Stimulated activated CD8-positive, alpha-beta memory T cell treated with anti-CD3 and anti-CD28 coated beads, Interleukin-7, amount 100 ng/mL, for 1 hour (primary cell): ENCODE measurements at places on chromosomes 11 and 22.

DNA sequence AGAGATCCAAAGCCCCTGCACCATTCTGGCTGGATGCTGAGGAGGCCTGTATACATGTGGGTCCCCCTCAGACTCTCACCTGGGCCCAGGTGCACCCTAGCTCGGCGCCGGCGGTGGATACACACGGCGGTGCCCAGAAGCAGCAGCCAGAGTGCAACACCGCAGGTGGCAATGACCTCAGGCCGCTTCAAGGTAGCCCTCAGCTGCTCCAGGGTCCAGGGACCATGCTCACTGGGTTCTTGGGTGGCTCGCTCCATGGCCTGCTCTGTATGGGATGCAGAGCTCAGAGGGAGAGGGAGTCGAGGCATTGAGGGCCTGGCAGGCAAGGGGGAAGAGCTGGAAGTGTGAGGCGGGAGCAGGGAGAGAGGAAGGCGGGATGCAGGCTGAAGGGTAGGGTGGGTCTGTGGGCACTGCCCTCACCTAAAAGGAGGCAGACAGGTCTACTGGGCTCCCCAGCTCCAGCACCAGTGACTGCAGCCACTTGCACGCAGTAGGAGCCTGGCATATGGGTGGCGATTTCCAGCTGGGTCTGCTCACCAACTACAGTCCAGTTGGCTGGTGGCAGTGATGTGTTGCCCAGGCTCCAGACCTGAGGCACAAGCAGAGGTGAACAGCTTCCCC, 3.8 kb downstream of the ROBO4 start:
- DNase-seq = no peak

DNA sequence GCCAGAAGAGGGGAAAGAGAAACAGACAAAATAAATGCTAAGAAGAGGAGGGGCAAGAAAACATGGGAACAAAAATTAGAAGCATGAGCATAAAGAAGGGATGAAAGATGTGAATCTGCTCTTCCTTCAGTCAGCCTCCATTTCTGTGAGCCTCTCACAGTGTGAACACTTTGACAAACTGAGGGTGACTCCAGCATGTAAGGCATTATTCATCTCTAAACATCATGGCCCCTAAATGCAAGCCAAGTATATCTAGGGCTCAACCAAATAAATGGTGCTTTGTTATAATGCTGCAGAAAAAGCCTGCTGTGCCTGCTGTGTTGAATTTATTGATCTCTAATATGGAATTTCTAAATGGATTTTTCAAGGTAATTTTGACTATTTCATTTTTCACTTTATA, 281.3 kb downstream of the TTC28 start:
- no peak for DNase-seq

- no peak for DNase-seq
Measured at GRCh38 chr11:92861634-92862033, 107.8 kb upstream of the MTNR1B start.

- peak; percentile 27 for DNase-seq
Measured at GRCh38 chr11:62171261-62171723, 18.7 kb upstream of the SCGB1D1 start.

DNA sequence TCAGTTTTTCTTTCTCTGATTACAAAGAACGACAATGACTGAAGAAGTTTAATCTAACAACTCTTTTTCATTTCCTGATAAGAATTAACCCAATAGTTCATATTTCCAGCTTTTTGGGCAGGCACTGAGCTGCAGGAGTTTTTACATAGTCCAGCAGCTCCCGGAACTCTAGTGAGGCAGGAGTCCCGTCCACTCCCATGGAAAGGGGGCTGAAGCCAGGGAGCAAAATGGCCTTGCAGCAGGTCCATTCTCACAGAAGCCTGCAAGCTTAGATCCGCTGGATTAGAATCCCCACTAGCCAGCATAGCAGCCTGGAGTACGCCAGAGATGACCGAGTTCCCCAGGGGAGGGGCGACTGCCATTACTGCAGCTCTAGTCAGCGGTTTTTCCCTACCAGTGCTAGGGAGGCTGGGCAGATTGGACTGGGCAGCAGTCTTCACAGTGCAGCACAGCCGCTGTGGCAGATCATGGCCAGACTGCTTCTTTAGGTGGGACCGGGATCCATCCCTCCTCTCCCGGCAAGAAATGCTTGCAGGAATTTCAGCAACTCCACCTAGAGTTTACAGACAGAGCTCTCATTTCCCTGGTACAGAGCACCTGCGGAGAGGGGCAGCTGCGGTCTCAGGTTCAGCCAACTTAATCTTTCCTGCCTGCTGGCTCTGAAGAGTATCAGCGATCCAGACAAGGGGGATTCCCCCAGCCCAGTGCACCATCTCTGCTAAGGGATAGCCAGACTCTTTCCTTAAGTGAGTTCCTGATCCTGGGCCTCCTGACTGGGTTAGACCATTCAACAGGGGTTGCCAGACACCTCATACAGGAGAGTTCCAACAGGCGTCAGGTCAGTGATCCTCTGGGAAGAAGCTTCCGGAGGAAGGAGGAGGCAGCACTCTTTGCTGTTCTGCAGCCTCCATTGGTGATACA, 742 bp upstream of the CASP4 start:
- DNase-seq = no peak

- no peak for DNase-seq
Measured at GRCh38 chr22:37996079-37996478, 11.7 kb upstream of the SOX10 start.

DNA sequence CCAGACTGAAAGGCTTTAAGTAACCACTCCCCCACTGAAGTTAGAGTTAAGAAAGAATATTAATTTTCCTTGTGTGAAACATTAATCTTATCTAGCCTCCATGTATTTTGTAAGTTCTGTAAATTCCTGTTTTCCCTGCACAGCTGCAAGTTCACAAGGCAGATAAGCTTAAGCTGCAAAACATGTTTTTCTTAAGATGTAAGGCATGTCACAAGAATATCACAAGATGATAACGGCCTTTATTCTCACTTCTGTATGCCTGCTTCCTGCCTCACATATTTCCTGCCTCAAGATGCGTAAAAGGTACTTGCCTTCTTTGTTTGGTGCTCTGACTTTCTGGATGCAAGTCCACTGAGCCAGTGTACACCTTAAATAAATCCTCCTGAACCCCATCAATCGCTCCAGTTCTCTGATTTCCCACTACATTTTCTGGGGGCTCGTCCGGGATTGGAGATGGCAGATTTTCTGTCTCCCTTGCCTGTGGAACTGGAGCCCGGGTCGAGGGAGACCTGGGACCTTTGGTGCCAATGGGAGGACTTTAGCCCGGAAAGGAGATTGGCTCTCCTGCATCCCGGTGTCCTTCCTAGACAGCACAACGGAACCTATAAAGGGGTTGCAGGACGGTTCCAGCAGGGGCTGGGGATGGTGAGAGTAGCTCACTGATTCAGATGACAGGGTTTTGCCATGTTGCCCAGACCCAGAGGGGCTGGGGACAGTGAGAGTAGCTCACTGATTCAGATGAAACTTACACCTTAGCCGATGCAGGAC, 30.2 kb downstream of the PPARA start:
- no peak for DNase-seq

GRCh38 chr11:111777094-111778046, 11.2 kb upstream of the PPP2R1B start:
- no peak for DNase-seq
